GM13976 (cell line): ENCODE measurements at places on chromosomes 11 and 22.

GRCh38 chr11:85540635-85541205 lies 86.4 kb downstream of the DLG2 start:
- DNase-seq: no peak

DNA sequence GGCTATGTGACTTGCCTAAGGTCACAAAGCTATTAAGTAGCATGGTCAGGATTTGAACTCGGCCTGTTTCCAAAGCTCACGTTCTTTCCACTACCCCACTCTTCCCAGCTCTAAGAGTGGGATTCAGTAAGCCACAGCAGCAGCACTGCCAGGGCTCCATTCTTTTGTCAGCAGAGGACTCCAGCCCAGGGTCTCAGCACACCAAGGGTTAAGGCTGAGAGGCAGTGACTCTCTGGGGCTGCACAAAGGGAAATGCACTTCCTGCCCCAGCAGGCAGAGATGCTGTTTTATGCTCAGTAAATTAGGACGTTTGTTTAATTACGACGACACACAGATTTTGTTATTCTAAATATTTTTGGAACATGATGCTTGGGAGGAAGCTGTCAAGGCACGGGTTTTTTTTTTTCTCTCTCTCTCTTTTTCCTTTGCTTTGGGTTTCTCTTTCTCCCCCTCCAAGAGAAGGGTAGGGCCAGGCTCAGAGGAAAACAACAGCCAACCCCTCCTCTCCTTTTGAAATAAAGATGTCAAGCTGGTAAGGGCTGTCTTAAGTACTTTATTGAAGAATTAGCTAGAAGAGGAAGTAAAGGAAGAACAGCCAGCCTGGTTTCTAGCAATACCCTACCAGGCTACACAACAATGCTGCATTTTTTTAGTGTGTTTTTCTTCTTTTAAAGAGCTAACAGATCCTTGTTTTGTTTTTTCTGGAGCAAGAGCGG lies 2.8 kb downstream of the MYH9 start:
- no peak for DNase-seq

DNA sequence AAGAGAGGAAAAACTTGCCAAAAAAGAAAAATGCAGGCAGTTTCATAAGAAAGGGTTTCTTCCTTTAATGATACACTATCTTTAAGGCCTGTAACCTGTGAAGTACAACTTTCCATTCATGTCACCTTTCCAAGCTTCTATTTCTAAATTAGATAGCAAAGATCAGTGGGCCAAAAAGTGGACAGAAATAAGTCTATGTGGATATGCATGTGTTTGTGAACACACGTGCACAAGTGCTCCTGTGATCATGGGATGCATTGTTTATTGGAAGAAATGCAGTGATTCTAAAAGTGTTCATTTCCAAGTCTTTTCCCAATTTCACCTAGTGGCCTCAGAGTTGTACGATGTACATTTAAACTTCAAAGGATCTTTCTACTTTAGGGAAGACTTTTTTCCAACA lies 230.0 kb upstream of the BLID start:
- DNase-seq: no peak

- no peak for DNase-seq
Observed at GRCh38 chr11:14623036-14623435, 20.6 kb upstream of the PDE3B start.

DNA sequence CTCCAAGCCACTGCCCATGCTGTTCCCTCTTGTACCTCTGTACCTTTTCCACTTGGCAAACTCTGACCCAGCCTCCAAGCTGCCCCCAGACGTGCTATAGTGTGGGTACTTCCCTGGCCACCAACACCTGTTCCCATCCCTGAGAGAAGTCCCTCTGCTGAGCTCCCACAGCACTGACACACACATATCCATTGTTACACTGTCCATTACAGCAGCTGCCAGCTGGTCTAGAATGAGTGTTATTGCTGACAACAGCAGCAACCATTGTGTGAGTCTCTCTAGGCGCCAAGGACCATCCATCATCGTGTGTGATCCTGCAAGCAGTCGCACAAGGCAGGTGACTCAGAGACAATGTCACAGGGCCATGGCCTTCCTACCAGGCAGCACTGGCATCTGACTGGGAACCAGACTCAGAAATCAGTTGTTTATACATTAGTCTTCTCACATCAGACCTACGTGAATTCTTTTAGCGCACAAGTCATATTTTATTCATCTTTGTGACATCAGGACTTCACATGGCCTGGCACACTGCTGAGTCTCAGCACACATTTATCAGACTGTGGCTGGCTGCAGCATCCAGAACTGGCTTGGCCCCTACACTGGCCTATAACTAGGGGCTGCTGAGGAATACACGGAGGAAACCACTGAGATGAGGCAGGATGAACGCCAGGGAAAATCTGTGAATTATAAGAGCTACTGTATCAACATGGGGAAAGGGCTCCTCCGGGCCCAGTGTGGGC lies 56.4 kb downstream of the SGSM3 start:
- DNase-seq: no peak

GRCh38 chr11:57219021-57219627 lies 17.9 kb downstream of the APLNR start:
- DNase-seq: no peak

DNA sequence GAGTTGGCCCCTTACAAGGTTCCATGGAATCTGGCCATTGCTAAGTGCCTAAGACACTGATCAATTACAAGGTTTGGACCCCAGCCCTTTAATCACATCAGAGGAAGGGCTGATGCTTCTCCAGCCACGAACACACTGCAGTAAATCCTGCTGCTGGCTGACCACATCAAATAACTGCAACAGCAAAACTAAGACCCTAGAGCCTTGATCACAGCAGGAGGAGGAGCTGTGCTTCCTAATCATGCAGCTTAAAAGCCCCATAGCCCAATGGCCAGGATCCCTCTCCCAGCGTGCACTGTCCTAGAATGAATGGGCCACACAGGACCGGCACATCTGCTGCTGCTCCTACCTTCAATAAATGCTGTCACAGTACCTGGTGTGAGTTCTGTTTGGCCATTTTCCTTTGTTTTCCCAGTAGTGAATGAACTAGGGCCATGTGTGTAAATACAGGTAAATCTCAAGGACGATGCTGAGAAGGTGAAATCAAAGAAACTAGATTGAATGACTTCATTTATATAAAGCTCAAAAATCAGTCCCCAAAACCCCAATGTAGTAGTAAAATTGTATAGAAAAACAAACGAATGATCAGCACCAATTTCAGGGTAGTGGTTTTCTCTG lies 12.7 kb downstream of the ZP1 start:
- DNase-seq: no peak

GRCh38 chr22:36569999-36570398 lies 41.0 kb upstream of the EIF3D start:
- DNase-seq: no peak

DNA sequence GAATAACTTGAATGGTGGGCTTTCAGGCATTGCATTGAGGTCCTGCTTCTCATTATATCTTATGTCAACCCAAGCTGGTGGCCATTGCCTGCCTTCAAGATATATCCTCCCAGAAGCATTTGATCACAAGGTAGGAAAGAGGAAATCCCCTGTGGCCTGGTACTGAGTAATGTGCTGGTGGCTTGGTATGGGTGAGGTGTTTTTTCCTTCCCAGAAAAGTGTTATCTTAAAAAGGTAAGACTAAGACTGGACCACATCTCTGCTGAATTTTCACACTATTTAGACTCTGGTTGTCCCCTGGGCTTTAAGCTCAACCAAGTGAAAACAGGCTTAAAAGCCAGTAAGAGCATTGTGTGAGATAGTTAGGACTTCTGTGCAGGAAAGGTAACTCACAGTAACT lies 3.7 kb downstream of the INSC start:
- no peak for DNase-seq

GRCh38 chr11:25566298-25567200 lies 765.4 kb upstream of the ANO3 start:
- DNase-seq: no peak

DNA sequence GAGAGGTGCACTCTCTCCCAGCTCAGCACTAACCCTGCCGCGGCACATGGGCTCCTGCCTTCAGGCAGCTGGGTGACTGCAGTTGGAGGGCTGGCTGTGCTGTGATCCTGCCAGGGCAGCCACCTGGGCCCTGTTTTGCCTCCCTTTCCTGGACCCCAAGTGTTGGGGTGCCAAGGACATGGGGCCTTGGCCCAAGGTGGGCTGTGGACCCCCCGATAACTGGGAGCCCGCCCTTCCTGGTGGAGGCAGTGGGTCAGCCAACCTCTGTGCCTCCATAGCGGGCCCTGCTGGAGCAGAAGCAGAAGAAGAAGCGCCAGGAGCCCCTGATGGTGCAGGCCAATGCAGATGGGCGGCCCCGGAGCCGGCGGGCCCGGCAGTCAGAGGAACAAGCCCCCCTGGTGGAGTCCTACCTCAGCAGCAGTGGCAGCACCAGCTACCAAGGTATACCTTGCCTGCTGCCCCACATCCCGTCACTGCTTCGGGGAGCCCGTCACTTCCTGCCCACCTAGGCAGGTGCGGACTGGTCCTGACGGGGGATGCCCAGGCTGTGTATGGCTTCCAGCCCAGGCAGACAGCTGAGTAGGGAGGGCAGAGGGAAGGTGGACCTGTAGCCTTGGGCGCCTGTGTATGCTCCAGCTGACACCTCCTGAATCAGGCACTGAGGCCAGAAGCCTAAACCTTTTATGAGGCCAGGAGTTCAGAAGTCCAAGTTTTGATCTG lies 8.9 kb downstream of the TUB start:
- DNase-seq: peak; percentile 24

- DNase-seq: no peak
Observed at GRCh38 chr11:128621601-128622501, 34.5 kb upstream of the ETS1 start.

GRCh38 chr11:86524620-86525352 lies 147.6 kb downstream of the ME3 start:
- DNase-seq: no peak

DNA sequence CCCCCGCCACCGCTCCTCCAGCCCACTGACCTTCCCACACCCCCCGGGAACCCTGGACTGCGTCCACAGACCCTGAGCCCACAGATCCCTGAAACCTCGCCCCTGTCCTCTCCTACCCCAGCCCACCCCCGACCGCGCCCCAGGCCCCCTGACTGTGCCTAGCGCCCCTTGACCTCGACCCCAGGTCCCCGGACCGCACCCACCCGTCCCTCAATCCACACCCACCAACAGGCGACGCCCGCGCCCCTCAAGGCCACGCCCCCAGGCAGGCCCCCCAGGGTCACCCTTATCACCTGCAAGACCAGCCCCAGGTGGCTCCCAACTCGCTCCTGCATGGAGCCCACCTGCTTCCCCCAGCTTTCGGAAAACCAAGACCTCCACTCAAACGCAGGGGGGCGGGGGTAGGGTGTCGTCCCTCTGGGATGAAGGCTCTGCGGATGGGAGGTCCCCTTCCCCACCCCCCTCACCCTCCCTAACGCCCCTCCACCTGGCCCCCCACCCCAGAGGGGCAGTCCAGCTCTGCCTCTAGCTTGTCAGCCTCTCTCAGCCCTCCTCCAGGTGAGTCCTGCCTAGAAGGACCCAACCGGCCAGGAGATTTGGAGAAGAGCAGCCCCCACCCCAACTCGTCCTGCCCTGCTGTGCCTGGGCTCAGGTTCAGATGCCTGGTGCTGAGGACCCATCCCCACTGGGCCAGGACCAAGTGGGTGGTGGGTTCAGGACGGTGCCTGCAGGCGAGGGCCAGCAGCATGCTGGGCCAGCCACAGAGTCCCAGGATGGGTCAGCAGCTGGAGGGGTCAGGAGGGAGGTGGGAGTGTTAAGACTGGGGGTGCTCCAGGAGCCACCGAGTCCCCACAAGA lies 3.1 kb upstream of the IL17REL start:
- DNase-seq: no peak

GRCh38 chr22:46598737-46599424 lies 21.3 kb upstream of the GRAMD4 start:
- DNase-seq: no peak

DNA sequence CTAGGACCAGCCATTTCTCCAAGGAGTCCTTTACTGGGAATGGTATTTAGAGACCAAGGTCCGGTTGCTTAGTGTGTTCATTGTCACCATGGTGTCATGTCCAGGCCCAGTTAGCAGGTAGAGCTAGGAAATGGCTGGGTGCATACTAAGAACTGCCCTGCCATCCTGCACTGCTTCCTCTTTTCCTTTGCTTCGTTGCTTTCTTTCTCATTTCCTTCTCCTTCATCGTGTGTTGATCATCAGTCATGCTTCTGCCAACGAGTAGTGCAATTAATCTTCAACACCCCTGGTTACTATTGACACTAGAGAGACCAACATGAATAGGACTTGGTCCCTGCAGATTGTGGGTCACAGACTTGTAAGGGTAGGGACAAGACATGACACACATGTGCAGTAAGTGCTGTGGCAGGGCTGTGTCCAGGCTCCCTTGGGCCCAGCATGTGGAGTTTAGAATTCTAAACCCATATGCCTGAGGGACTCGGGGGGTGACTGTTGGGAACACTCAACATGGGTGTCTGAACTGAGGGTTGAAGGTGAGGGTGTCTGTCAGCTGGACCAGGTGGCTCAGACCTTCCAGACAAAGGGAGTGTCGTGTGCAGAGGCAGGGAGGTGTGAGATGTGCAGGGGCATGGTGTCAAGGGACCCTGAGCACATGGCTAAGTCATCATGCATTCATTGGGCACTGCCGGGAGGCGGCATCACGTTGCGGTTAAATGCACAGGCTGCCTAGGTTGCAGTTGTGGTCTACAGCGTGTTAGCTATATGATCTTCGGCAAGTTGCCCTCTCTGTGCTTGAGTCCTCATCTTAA lies 42.6 kb downstream of the ST14 start:
- DNase-seq: no peak

DNA sequence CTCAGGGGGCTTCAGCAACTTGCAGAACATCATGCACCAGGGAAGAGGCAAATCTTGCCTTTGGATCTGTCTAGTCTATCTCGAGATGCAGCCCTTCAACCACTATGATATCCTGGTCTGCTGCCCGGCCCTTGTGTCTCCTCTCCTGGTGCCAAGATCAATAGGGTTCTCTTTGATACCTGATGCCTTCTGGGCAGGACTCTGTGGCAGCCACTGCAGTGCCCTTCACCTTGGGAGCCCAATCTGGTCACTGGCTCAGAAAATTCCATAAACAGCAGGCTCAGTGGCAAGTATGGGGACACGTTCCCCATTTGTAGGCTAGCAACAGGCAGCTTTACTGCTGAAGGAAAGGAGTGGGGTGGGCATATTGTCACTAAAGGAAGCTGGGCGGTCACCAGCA lies 23.4 kb downstream of the SYN3 start:
- no peak for DNase-seq

GRCh38 chr11:103730131-103730940 lies 306.1 kb upstream of the DDI1 start:
- no peak for DNase-seq

GRCh38 chr11:8267280-8267679 lies 3.6 kb upstream of the LMO1 start:
- no peak for DNase-seq

DNA sequence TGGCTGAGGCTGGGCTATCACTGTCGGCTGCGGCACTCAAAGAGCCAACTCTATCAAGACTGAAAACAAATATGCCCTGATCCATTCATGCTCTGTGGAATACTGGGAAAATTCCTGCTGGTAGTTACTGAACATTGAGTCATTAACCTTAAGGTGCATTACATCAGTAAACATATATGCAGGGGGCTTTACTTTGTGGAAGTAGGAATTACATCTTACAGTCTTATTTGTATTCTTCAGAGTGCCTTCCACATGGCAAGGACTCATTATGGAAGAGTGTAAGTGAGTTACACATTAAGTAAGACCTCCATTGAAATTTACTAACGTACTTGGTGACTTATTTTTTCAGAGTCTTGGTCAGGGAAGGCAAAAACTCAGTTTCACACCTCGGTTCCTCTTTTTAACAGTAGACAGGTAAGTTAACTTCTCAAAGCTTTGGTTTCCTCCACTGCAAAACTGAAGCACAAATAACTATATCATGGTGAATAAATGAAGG lies 4.5 kb downstream of the OR5B21 start:
- DNase-seq: peak; percentile 40

GRCh38 chr11:134132808-134133207 lies 63.9 kb downstream of the JAM3 start:
- no peak for DNase-seq
